ENCODE measurements at places on chromosomes 11 and 22. TPM values are rescaled to one million over a fixed set of nuclear protein-coding genes. Genes with fewer than 3 reads are reported as not detected.

Gene POU2F3
- not detected for total RNA-seq

Gene MYO7A
- total RNA-seq: 3.7 TPM

Gene SYT8
- not detected for total RNA-seq

Gene GP1BB
- total RNA-seq: 0.65 TPM

Gene NKAPD1
- 9.6 TPM for total RNA-seq

Gene LGALS12
- not detected for total RNA-seq

Gene PNPLA2
- total RNA-seq: 44.4 TPM

Gene OR4C6
- not detected for total RNA-seq

Gene DSCAML1
- total RNA-seq: not detected

Gene BIK
- total RNA-seq: 2.0 TPM

Gene KCNJ4
- total RNA-seq: not detected

Measured in bladder microvascular endothelial cell (primary cell).